ENCODE measurements at places on chromosomes 1 and 21.

DNA sequence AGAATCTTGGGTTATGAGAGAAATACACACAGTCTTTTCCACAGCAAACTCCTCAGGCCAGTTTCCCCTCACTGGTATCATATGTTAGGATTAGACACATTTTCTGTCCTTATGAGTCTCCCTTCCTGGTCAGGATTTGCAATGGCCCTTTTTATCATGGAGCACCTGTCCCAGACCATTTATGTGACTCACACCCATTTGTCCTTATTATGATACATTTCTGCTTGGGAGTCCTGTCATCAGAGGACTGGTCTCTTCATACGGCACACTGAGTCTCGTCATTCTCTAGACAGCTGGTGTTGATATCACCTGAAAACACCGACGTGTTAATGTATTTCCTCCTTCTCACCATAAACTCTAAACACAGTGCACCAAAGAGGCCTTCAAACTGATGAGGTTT is 105.0 kb upstream of the SYT6 start:
- no peak for DNase-seq

GRCh38 chr1:19210772-19211549 is 895 bp upstream of the UBR4 start:
- DNase-seq = no peak

DNA sequence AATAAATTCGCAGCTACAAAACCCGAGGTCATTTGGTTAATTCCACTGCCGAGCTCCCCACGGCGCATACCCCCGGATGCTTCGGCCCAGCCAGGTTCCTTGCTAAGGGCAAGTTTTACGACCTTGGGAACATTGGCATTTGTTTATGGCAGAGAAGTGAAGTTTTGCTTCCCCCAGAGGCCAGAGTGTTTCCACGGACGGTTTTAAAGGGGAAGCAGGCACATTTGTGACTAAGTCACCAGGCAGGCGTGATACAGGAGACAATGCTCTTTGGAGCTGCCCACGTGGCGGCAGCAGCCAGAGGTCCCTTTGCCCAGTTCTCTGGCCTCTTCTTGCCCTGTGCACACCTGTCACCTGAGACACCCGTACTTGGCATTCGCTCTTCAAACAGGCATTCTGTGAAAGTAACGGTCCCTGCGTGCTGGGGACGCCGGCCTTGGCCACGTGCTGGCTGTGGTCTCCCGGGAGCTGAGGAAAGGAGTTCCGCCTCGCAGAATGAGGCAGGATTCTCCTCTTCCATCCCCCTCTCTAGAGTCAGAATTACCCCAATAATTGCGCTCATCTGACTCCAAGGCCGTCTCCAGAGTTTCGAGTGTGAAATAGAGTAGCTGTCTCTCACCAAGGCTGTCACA is 138.3 kb downstream of the PRDM16 start:
- no peak for DNase-seq

GRCh38 chr1:53575141-53575954 is 116.1 kb downstream of the DMRTB1 start:
- no peak for DNase-seq

DNA sequence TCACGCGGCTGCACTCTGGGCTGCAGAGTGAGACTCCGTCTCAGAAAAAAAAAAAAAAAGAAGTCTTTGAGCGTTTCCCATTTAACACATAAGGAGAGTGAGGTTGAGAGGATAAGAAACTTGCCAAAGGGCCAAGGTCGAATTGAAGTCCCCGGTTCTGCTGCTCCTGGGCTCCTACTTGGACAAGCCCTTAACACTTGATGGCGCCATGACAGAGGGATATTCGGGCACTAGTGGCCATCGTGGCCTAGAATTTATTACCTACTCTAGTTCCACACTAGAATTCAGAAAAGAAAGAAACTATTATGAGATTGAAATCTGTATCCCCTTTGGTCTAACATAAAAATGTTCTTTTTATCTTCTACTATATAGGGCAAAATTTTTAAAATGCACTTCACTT is 65.7 kb upstream of the NEK2 start:
- DNase-seq = no peak

GRCh38 chr1:85339089-85339488 is 62.7 kb upstream of the BCL10 start:
- no peak for DNase-seq
